ENCODE measurements at places on chromosomes 11 and 22.

DNA sequence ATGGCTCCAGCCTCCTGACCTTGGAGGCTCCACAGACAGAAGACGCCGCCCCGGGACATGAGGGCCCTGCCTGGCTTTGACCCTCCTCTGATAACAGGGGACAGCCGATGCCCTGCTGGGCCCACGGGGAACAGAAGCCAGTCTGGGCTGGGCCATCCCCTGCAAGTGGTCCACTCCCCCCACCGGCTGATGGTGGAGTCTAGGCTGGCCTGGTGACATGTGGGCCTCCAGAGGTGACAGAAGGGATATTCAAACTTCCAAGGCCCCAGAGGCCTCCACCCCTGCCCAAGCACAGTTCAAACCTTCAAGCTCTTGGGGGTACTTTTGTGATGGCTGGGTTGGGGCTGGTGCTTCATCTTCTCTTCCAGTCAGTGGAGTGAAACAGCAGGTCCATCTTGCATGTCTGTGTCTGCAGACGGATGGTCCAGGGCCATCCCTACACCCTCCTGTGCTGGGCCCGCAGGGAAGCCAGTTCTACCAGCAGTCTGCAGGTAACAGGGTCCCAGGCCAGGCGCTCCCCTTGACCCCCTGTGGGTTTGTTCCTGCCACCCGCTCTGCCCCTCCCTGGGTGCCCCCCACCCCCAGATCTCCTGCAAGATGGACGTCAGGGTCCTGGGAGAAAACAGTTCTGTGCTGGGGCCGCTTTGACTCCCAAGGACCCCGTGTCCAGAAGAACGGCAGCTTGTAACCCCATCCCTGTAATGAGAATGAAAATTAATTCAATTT is 929.9 kb downstream of the BRD1 start:
- DNase-seq = no peak

- DNase-seq = no peak
Measured at GRCh38 chr11:128563942-128564641, 23.3 kb downstream of the ETS1 start.

DNA sequence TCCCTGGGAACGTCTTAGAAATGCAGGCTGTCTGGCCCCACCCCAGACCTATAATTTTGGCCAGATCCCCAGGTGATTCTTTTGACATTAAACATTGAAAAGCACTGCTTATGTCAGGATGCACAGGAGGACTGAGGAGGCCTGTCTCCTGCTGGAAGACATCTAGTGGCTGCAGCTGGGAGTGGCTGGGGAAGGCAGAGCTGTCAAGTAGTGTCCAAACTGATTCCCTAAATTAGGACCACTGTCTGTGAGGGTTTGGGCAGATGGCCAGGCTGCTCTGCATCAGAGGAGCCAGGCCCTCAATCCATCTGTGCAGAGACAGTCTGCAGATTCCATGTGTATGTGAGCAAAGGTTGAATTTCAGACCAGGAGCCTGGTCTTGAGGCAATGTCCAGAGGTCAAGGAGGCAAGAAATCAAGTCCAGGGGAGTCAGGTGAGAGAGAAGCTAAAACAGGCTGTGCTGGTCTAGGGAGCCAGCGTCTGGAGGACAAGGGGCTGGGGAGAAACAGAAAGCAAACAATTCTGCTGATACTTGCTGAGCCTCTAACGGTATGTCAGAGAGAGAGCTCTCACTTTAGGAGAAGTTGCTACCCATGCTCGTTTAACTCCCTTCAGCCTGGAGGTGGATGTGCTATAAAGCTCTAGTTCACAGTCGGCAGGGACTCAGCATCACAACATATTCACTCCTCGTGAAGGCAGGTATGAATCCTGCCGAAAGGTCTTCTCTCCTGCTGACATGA is 15.3 kb upstream of the SYTL2 start:
- DNase-seq = no peak

GRCh38 chr11:42923651-42924050 is 388.1 kb upstream of the API5 start:
- no peak for DNase-seq

DNA sequence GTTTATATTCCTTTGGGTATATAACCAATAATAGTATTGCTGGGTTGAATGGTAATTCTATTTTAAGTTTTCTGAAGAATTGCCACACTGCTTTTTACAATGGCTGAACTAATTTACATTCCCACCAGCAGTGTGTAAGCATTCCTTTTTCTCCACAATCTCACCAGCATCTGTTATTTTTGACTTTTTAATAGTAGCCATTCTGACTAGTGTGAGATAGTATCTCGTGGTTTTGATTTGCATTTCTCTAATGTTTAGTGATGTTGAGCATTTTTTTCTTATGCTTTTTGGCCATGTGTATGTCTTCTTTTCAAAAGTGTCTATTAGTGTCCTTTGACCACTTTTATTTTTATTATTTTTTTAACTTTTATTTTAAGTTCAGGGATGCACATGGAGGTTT is 275.3 kb downstream of the METTL15 start:
- DNase-seq = no peak

- DNase-seq = no peak
Measured at GRCh38 chr11:118527109-118527508, at the start of gene TTC36. Gene TTC36 (plus strand): TSS chr11:118527474. CDS start chr11:118527495, 21 bp downstream.

DNA sequence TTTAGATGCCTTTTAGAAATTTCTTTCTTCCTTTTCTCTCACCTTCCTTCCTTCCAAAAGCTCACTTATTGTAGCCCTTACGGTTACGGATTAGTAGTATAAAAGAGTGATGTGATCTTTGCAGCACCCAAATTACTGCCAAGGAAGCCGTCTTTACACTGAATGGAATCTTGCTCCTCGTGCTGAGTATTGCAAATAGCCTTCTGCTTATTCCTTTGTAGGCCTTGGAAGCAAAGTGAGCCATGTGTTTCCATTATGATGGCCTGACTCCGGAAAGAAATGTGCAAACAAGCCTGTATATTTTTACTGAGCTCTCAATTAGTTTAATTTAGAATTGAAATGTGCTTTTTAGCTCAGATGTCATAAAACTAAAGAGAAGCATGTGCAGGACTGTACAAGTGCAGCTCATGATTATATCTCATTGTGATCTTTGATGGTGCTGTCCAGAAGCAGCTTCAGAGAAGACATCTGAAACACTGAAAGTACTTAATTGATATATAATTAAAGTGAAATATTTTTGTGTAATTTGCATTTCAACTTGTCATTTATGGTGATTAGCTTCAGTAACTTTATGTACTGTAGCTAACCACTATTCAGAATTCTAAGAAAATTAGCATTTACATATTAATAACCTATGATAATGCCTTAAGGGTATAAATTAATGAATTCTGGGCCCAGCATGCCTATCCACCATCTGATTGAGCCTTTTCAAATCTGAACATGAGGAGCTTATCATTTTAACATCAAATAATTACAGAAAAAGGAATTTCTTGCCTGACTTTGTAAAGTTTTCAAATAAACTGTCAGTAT is 129.3 kb downstream of the GRIA4 start:
- no peak for DNase-seq

DNA sequence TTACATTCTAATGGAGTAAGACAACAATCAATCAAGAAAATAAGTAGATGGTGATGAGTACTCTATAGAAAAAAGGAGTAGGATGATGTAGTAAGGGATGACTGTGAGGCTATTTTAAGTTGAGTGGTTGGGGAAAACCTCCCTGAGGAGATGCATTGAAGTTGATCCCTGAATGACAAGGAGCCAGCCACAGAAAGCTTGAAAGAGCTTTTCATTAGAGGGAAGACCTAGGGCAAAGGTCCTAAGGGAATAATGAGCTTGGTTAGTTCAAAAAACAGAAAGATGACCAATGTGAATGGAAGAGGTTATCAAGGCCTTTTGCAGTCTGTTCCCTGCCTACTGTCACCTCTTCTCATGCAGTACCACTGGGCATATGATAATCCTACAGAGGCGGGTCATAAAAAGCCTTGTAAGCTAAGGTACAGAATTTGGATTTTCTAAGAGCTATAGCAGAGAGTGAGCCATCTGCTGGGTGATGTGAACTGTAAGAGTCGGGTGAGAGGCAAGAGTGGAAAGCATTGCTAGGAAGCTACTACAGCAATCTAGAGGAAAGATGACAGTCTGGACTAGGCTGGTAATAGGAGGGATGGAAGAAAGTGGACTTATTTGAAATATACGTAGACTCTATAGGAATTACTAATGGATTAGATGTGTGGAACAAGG is 3.1 kb downstream of the PPP2R1B start:
- DNase-seq = no peak

DNA sequence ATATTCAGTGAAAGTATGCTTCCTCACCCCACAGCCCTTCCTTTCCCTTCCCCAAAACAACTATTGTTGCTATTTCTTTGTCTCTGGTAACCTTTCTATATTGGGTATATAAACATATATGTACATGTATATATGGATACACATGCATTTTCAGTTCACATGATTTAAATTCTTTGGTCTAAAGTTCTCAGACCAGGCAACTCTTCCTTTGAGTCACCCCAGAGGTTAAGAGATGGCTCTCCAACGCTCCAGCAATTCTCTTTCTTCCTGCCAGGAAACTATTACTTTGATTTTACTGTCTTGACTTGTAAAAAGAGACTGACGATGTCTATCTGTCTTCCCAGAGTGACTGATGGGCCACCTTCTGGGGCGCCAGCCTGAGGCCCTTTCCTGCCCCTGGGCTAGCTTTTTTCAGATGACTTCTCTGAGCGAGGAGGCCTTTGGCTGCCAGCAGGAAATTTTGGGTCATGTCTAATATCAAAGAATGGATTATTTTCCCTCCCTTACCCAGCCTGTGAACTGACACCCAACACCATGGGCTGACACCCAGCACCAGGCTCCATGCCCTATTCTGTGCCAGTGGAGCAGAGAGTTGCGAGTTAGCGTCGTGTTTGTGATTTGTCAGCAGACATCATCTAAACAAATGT is 14.4 kb upstream of the ST3GAL4 start:
- DNase-seq = no peak

DNA sequence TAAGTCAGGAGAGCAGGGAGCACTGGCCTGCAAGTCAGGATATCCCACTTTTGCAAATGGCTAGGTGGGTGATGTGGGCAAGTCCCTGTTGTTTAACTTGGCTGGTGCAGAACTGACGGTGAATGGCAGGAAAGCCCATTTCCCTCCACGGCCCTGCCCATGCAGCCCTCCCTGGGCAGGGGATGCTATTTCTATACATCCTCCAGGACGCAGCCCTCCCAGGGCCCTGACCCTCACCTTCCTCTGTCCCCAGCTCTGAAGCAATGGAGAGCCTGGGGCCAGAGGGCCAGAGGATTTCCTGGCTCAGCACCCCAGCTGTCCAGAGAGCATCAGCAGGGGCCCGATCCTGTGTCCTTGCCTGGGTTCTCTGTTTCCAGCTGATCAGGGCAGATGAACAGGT is 91.3 kb downstream of the TSPAN18 start:
- no peak for DNase-seq

DNA sequence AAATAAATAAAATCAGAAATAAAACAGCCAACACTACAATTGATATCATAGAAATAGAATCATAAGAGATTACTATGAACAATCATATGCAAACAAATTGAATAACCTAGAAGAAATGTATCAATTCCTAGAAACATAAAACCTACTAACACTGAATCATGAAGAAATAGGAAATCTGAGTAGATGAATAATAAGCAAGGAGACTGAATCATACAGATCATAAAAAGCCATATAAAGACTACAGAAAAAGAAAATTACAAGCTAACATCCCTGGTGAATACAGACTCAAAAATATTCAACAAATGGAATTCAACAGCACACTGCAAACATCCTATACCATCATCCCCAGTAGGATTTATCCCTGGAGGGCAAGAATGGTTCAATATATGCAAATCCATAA is 135.6 kb downstream of the SBF2 start:
- DNase-seq = no peak

GRCh38 chr11:108204929-108205499 is 17.4 kb downstream of the NPAT start:
- no peak for DNase-seq

GRCh38 chr22:27399161-27399560 is 402.4 kb downstream of the MN1 start:
- no peak for DNase-seq

- no peak for DNase-seq
Measured at GRCh38 chr11:107731941-107732688, 20.3 kb upstream of the SLN start.

- DNase-seq = no peak
Measured at GRCh38 chr11:57938351-57938750, 85.3 kb upstream of the OR9Q1 start.

DNA sequence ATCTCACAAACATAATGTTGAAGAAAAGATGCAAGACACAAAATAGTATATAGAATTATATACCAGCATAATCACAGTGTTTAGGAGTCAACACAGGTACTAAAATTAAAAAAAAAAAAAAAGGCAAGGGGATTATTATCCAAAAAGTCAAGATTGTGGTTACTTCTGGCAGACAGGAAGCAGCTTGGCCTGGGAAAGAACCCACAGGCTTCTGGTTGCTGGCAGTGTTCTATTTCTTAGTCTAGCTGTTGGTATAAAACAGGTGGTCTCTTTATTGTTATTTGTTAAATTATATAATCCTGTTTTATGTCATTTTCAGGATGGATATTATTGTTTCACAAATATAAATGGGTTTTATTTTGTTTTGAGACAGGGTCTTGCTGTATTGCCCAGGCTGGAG is 54.0 kb downstream of the C11orf58 start:
- DNase-seq = no peak

DNA sequence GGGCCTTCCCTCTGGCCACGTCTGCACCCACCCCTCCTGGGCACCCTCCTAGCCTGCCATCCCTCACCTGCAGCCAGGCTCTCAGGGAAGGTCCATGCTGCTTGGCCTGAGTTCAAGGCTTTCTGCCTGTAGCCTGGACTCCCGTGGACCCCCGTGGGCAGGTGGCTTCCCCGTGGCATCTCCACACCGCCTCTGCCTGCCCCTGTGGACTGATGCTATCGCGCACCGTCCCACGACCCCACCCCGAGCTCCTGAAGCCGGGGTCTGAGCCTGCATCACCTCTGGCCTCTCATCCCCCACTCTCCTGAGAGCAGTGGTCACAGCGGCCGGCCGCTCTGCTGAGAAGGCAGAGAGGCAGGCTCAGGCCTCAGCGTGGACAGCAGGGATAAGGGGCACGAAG is 4.5 kb downstream of the IFITM5 start:
- no peak for DNase-seq

GRCh38 chr11:125931668-125932067 is 14.2 kb upstream of the VSIG10L2 start:
- no peak for DNase-seq

GRCh38 chr11:27857588-27857987 is 157.3 kb upstream of the BDNF start:
- DNase-seq = no peak

GRCh38 chr11:8796941-8797340 is 114.0 kb upstream of the AKIP1 start:
- DNase-seq = no peak

- DNase-seq = no peak
Measured at GRCh38 chr11:45097721-45098493, 48.5 kb upstream of the PRDM11 start.

- no peak for DNase-seq
Measured at GRCh38 chr22:46742576-46743221, 4.6 kb upstream of the CERK start.

DNA sequence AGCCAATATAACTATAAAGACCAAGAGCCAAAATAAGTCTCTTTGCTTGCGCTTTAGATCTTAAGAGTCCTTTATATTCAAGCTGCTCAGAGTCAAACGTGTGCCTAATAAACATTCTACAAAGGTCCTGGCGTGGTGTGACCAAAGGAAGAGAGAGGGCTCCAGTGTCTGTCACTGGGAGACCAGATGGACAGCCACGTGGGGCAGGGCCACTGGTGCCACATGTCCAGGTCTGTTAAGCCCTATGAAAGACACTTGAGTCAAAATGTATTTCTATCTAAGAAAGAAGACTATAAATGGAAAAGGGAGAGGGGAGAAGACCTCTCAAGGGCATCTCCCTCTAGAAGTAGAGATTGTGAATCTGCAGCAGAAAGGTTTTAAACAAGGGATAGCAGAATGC is 32.2 kb upstream of the EHF start:
- DNase-seq = no peak

All from amniotic stem cell (primary cell).